ENCODE measurements at places on chromosomes 13 and 19. TPM values are rescaled to one million over a fixed set of nuclear protein-coding genes. Genes with fewer than 3 reads are reported as not detected.

The NR2C2AP gene
- total RNA-seq = 29.1 TPM

The GSX1 gene
- not detected for total RNA-seq

The HOMER3 gene
- total RNA-seq = 0.67 TPM

The PRR19 gene
- total RNA-seq = 0.57 TPM

All from activated naive CD8-positive, alpha-beta T cell treated with anti-CD3 and anti-CD28 coated beads, Interleukin-2, amount 10 ng/mL, durations not matched to agents 7 days and 5 days (primary cell).